ENCODE measurements at places on chromosomes 6 and 20.

DNA sequence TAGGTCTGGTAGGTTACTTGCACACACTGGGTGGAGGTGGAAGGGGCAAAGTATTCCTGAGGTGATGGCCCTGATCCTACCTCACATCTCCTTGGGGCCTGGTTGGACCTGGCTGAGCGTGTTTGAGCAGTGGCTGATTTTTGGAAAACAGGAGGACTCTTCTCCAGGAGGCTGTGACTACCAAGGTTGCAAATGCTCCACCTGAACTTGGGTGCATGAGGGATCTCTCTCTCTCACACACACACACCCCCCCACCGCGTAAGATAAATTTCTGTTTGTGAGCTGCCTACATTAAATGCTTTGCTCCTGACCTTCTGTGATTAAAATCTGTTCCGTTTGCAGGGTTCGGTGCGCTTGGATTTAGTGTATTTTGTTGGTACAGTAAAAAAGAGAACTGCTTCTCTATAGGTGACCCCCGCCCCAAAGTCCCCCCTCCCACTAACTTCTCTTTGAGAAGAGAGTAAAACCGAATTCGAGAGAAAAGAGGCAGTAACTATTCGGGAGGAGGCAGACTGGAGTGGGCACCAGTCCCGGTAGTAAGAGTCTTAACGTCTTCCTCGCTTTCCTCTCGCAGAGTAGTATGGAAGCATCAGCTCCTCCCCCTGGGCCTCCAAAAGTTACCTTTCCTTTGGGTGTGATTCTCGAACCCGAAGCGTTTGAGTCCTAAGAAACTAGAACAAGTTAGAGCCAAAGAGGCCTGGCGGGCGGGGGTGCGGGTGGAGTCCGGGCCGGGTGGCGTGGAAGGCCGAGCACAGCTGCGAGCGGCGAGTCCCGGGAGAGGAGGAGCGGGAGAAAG, 585 bp upstream of the DSE start:
- peak; percentile 15 for ATAC-seq

- ATAC-seq: no peak
Observed at GRCh38 chr6:34595332-34596184, 39.4 kb upstream of the SPDEF start.

DNA sequence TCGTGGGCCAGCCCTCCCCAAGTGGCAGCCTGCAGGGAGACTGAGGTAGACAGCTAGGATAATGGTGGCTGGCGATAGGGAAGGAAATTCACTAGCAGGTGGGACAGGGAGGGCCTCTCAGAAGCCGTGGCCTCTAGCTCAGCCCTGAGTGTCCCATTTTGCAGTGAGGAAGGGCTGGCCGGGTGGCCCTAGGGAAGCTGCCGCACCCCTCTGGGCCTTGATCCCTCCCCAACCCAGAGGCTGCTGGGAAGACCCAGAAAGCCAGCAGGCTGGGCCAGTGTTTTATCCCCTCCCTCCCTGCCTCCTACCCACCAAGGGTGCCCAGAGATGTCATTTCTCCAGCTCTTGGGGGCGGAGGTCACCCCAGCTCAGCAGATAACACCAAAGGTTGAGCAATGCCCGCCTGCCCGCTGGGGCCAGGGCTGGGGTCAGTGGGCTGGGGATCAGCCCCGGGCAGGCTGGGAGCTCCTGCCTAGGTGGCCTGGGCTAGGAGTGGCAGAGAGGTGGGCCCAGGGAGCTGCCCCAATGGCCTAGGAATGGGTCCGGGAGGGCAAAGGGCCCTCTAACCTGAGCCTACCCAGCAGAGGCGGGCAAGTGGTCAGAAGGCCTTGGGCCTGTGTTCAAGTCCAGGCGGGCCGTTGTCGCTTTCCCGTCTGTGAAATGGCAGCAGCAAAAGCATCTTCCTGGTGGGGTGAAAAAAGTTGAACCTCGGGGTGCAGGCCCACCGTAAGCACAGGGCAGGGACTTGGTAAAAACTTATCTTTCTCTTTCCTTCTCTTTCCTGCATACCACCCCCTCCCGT, 1.6 kb upstream of the CEBPB start:
- ATAC-seq: no peak

- ATAC-seq: no peak
Observed at GRCh38 chr6:96340164-96340563, 181.4 kb upstream of the UFL1 start.

DNA sequence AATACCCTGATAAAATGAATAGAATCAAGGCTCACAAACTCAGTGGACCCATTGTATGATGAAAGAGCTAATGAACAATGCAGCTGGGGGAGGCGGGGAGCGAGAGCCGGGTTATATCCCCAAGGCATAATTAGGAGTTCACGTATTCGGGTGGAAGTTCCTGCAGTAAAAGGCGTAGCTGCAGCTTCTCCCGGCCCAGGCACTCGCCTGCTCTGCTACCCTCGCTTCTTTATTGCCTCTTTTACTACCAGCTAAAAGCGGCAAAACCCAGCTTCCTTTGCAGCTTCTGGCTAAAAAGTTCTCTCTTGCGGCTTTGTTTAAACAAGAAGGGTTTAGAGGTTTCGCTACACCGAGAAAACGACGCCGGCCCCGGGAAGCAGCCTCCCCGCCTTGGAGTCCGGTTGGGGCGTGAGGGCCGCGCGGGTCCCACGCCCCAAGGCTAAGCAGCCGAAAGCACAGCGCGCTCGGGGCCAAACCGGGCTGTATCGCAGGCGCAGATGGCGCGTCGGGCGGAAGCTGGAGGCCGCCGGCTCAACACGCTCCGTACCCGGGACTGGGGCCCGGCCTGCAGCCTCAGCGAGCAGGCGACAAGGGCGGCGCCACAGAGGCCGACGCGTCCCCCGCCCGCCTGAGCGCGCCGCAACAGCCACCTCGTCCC, 1.6 kb downstream of the ZBTB2 start:
- peak; percentile 69 for ATAC-seq

Measured in activated CD4-positive, CD25-positive, alpha-beta regulatory T cell treated with anti-CD3 and anti-CD28 coated beads, Interleukin-2, amount 50 U/mL, for 24 hours (primary cell).